ENCODE measurements at places on chromosomes 16 and 17.

- DNase-seq = no peak
Observed at GRCh38 chr17:43412166-43412565, 13.4 kb downstream of the ARL4D start.

DNA sequence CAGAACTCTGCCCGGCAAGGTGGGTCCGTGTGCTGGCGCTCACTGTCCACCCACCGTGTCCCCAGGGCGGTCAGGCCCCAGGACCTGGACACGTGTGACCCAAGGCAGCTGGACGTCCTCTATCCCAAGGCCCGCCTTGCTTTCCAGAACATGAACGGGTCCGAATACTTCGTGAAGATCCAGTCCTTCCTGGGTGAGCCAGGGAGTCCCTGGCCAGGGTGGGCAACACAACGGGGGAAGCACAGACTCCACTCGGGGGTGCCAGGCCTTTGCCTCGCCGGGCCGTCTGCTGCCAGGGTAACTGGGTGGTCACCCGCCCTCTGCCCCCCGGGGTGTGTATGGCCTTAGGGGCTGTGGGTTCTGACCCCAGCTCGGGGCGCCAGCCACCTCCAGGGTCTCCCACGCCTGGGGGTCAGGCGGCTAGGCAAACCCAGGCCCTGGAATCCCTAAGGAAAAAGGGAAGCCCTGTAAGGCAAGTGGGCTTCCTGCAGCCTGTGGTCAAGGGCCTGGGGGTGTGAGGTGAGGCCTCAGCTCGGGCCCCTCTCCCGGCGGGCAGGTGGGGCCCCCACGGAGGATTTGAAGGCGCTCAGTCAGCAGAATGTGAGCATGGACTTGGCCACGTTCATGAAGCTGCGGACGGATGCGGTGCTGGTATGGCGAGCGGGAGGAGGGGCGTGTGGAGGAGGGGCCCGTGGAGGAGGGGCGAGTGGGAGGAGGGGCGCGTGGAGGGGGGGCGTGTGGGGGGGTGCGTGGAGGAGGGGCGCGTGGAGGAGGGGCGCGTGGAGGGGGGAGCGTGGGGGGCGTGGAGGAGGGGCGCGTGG, 6.5 kb downstream of the MSLN start:
- no peak for DNase-seq

DNA sequence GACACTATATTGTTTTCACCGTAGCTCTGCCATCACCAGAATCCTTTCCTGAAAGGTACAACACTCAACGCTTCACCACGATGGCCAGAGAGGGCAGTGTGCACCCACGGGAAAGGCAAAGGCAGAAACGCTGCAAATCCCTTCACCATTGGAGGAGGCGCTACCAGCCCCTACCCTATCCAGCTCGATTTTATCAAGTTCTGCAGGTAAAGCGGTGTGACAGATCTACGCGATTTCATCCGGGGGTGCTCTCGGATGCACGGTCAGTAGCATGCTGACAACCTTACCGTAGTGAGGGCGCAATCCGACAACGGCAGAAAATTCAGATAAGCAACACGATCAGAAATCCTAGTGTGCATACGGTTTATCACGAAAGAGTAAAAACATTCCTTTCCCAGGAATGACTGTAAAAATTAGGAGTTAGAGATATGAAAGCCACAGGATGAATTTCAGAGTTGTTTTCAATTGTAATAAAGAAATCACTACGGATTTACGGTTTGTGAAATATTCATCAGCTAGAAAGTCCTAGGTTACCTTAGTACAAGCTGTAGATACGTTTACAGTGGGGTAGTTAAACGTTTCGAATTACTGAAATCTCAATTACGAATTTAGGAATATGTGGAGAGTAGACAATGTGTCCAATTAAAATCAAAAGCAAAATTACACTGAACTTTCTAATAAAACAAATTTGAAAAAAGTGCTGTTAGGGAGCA, 1.8 kb downstream of the NETO2 start:
- DNase-seq = peak; percentile 86

GRCh38 chr17:64709481-64709880, 47.4 kb upstream of the SMURF2 start:
- DNase-seq = no peak

GRCh38 chr16:50609471-50609870, 61.3 kb downstream of the NKD1 start:
- no peak for DNase-seq

- no peak for DNase-seq
Observed at GRCh38 chr17:50679008-50679544, 28.6 kb downstream of the ANKRD40 start.

- no peak for DNase-seq
Observed at GRCh38 chr16:47057630-47057993, 84.1 kb upstream of the DNAJA2 start.

DNA sequence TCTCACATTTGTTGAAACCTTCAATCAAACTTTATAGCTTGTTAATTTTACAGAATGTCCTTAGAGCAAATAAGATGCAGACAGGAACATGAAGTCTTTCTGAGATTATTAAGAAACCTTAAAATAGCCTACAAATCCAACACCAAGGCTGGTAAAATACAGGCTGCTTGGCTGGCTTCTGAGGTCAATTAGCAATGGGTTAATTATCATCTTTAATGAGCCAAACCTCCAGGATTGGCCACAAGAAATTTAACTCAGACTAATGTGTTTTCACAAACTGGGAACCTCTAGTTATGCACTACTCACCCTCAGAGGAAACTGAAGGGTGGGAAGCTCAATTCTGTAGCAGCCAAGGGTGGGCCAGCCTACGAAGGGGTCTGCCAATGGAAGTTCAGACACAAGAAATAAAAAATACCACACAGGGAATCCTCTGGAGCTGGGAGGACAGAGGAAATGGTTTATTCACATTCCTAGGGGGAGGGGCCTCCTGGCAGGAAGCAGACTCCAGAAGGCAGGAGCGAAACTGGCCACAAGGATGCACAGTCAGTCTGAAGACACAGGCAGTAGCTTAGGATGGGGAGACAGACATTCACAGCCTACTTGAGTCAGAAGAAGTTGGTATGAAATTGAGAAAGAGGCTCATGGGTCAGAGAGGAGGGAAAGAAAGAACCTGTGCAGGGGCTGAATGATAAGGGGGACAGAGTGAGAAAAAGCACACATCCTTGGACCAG, 36.1 kb downstream of the HIC1 start:
- DNase-seq = no peak

DNA sequence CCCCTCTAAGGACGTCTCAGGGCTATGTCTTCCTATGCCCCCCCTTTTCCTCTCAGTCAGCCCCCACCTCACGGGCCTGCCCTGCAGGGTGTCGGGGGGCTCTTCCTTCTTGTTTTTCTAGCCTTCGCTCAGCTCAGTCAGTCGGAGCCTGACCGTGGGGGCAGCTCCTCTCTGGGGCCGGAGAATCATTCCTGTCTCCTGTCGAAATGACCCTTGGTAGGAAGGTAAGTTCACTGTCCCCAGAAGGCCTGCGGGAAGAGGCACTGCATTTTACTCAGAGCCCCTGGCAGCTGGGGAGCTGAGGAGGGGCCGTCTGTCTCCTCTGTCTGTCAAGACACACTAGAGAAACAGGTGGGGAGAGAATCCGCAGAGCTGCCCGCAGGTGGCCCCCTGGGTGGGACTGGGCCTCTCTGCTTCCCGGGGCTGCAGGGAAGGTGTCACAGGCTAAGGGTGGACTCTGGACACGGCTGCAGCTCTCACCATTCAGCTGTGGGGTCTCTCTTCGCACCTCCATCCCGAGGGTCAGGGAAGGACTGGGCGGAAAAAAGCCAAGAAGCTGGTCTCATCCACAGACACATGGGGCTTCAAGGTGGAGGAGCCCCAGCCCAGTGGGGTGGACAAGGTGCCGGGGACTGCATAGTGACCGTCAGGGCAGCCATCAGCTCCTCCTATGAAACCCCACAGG, 112.8 kb upstream of the TNRC6C start:
- no peak for DNase-seq

- no peak for DNase-seq
Observed at GRCh38 chr17:66448026-66448639, 145.7 kb downstream of the PRKCA start.

GRCh38 chr17:73196500-73196899, 3.6 kb downstream of the COG1 start:
- no peak for DNase-seq

DNA sequence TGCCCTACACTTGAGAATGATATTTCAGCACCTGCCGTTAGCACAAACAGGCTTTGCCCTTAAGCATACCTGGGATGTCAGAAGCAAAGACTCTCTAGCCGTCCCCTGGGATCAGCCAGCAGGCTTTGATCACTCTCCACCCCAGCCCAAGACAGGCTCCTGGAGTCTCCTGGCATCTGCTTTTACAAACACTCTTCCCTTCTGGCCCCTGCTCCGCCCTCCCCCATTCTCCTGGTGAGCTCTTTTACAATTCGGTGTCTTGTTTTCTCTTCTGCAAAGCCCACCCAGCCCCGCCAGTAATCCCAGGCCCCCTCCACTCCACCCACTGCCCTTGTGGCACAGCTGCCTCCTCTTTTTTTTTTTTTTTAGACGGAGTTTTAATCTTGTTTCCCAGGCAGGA, 50.4 kb downstream of the KATNIP start:
- no peak for DNase-seq

- DNase-seq = no peak
Observed at GRCh38 chr16:85169333-85170065, 57.2 kb upstream of the CIBAR2 start.

- no peak for DNase-seq
Observed at GRCh38 chr16:52741351-52741750, 194.4 kb upstream of the TOX3 start.

GRCh38 chr17:2082003-2082781, 27.3 kb downstream of the HIC1 start:
- no peak for DNase-seq

DNA sequence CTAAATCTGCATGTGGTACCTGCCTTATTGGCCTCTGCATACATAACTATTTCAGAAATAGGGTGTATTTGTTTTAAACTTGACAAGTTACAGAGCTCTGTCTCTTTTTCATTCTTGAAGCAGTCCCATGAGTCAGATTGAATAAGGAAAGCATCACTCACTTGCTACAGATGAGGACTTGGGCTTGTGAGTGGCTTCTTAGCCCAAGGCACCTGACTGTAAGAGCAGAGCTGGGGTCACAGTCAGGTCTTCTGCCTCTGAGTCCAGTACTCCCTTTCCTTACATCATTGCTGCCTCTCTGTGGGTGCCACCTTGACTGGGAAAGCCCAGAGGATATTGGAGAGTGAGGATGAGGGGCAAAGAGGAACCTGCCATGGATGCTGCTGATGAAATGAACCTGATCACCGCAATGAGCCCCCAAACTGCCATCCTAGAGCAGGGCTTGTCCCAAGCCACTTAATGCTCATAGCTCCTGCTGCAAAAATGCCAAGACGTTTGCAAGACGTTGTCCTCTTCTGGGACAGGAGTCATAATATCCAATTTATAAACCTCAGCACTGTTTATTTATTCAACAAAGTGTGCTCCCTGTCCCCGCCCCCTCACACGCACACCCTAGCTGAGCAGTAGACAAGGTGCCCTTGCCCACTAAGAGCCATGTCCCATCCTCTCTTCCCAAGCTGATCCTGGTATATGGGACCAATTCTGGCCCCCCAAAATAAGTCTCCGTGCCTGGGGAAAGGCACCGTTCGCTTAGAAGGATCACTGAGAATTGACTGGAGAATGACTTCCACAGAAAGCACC, 74.1 kb downstream of the CCDC182 start:
- no peak for DNase-seq

- peak; percentile 86 for DNase-seq
Observed at GRCh38 chr16:81738783-81739496, 40.2 kb upstream of the PLCG2 start.

DNA sequence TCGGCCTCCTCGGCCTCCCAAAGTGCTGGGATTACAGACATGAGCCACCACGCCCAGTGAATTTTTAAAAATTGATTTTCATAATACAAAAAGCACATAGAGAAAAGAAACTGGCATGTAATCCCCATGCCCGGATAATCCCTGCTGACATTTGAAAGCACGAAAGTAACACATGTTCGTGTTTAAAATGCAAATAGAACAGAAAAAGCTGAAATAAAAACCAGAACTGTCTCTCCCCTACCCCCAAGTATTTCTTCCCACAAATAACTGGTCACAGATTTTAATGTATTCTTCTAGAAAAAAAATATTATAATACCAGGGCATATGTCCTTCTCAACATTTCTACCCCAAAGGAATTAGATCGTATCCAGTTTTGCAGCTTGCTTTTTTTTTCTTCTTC, 222.9 kb downstream of the SLC39A11 start:
- no peak for DNase-seq

GRCh38 chr17:2397247-2398171, 3.4 kb downstream of the MNT start:
- DNase-seq = no peak

DNA sequence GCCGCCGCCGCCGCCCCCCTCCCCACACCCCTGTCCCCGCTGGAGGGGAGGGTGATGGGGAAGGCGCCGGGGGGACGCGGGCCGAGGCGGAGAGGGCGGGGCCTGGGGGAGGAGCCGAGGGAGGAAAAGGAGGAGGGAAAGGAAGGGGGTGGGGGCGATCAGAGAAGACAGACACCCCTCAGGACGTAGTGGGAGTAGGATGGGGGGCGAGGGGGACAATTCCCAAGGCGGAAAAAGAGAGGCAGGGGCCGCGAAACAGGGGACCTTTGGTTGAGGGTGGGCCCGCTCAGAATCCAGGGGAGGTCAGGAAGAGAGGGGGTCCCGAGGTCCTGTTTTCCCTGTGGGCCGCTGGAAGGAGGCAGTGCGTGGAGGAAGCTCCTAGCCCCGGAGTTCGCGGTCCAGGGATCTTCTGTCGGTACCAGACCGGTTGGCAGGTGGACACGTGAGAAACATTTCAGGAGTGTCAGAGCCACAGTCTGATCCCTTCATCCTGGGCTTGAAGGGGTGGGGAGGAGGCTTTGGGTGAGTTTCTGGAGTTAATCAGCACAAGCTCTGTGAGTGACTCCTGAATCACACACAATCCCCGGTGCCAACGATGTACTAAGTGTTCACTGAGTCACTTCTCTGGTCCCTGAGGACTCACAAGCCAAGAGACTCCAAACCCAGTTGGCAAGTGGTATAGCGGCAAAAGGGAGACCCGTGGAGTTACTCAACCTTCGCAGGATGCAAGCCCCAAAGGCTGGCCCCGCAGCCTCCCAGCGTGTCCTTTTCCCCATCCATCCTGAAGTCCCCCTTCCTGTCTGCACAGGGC, at the start of gene XYLT1:
XYLT1 (minus strand) TSS at position 53 of the 811 bp plus-strand sequence. CDS start 164 bp downstream, outside the sequence.
- peak; percentile 66 for DNase-seq

DNA sequence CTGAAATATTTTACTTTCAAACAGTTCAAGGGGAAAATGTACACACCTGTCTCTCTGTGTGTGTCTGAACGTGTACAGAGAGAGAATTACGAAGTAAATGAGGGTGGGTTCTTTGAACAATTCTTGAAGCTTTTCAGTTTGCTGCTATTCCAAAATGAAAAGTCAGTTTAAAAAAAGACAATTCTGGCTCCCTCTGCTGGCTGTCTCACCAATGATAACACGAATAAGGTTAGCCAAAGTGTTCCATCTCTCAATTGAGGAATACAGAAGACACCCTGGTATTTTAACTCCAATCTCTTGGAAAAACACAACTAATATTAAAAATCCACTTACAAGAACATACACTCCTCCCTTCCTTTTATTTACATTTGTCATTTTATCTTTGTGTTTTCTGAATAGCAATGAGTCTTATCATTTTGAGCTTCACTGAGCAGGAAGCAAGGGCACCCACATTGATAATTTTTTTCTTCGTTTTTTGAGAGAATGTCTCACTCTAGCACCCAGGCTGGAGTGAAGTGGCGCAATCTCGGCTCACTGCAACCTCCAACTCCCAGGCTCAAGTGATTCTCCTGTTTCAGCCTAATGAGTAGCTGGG, 20.5 kb downstream of the EFTUD2 start:
- peak; percentile 45 for DNase-seq

GRCh38 chr16:35736546-35736945, 2277.1 kb downstream of the TP53TG3F start:
- no peak for DNase-seq

Measured in germinal center (tissue), 1 donor.